PC-3 (cell line): ENCODE measurements at places on chromosomes 2 and 18.
A peak's percentile ranks its signal among the peaks of the same experiment; 100 is the strongest.

DNA sequence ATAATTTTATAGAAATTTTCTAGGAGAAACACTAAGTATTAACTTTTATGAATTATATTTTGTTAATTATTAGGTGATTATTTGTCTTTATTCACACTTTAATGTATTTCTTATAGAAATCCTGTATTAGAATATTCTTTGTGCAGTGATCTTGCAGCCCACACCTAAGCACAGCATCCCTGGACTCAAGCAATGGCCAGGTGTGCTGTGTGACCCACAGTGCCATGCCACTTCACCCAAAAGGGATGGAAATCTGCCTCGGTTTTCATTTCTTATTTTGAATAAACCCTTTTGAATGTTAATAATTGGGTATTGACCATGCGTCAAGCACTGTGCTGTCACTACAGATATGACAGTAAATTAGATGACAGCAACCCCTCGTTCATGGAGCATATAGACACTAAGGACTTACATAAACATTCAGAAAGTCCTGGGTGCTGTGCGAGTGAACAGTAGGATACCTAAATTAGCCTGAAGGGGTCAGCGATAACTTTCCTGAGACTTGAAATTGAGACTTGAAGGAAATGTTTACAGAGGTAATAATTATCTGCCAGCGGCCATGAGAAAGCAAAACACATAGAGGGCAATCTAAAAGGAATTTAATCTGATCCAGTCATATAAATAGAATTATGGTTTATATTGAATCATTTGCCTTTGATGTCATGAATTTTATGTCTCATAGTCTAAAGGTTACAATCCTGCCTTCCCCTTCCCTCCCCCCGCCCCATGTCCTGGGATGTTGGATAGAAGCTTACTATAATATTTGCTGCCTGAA is 52.7 kb upstream of the CALCRL start:
- DNase-seq: peak; percentile 95

- DNase-seq: peak; percentile 88
Measured at GRCh38 chr2:215680605-215681598, 245.0 kb upstream of the FN1 start.

- DNase-seq: no peak
Measured at GRCh38 chr2:233402789-233403188, 48.5 kb downstream of the DGKD start.

GRCh38 chr2:231615058-231615671 is 22.5 kb downstream of the TEX44 start:
- DNase-seq: no peak
